ENCODE measurements at places on chromosomes 13 and 19.

GRCh38 chr19:30023330-30023729 lies 81.3 kb downstream of the URI1 start:
- no peak for DNase-seq

DNA sequence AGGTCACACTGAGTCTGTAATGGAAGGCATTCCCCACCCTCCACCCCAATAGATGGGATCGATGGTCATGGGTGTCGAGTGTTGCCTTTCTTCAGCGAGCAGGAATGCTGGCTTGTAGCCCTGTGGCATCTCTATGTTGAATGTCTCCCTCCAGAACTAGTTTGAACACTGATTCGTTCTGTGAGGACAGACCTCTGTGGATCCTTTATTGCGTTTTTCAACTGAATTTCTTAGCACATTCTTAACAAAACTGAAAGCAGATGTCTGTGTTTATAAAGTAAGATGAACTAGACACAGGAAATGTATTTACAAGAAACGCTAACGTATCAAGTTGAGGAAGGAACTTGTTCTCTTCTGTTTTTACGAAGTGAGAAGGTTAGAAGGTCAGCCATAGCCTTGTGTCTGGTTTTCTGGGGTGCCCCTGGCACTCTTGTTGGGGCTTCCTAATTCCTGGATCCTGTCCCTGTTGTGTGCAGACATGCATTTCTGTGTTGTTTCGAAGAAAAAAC lies 36.8 kb upstream of the TM9SF2 start:
- DNase-seq: no peak

DNA sequence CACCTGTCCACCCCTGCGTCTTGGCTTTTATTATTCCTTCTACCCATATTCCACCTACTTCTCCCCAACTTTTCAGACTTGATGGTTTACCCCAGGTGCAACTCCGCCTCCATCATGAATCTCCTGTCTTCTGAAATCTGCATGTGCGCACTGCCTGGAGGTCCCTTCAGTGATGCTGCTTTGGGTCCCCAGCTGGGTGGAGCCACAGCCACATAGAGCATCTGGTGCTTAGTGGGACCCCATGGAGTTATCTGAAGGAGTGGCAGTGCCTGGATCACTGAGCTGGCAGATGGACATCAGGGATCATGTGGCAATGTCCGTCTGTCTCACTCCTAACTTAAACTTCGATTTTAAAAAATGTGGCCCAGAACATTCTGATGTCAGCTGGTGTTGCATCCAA lies 13.5 kb downstream of the ZNF536 start:
- no peak for DNase-seq

DNA sequence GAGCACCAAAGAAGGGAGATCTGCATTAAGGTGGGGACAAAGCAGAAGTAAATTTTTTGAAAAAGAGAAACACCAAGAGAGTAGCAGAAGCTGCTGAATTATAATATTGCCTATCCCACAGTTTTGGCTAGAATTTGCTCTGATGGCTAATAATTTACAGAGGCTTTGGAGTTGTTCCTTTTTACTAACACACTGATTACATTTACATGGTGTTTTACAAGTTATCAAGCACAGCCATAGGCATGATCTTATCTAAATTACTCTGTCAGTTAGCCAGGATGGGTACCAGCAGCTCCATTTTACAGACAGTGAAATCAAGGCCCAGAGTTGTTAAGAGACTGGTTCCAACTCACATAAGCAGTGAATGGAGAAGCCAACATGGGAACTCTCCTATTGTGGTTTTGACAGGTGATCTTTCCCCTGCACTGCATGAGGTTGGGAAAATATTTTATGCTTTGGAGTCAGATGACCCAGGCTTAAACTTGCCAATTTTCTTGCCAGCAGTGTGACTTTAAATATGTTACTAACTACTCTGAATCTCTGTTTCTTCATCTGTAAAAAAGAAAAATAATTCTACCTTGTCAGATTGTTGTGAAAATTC lies 33.5 kb upstream of the ESD start:
- no peak for DNase-seq

DNA sequence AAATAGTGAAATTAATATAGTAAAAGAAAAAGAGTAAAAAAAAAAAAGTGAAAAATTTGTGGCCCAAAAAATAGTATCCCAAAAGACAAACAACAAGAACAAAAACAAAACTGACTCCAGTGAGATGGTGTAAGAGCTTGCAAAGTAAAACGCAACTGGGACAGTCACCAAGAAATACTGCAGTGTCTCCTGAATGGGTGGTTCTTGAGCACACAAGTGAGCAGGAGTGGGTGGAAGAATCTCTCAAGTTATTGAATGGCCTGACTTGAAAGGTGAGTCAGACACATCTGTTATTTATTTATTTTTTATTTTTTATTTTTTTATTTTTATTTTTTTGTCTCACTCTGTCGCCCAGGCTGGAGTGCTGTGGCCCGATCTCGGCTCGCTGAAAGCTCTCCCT lies 1.9 kb downstream of the ZNF493 start:
- DNase-seq: peak; percentile 5
